Renal cortical epithelial cell (primary cell): ENCODE measurements at places on chromosomes 4 and X.
A peak's percentile ranks its signal among the peaks of the same experiment; 100 is the strongest.

DNA sequence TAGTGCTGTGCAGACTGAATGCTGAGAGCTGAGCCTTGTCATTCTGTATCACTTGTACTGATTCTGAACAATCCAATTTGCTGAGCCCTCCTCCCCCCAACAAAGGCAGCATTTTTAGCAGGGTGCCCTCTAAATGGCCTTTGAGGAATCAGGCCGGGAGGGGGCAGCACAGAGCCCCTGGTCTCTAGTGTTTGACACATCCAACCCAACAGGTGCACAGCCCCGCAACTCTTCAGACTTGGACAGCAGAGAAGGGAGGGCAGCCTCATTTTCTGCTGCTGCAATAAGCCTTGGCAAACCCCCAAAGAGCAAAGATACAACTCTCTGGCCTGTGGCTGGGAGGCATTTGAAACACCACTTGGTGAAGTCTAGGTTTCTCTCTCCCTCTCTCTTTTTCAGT, 3.4 kb downstream of the ATP1B4 start:
- no peak for DNase-seq

GRCh38 chr4:650951-651883, 22.9 kb downstream of the ATP5ME start:
- no peak for DNase-seq

DNA sequence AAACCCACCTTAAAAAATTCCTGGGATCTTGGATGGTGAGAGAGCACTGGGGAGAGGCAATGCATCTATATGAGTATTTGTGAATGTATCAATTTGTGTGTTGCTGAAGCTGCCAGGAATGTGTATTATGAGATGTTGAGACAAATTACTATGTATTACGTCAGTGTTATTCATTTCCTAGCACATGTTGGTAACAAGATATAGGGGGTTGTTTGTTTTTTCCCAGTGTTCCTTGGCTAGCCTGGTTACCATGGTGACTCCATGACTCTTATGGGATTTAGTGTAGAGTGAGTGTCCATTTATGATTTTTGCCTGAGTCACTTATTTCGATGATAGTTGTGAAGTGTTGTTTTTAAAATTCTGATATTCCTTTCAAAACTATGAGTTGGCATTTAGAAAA, 65.6 kb downstream of the RAB40A start:
- DNase-seq: peak; percentile 40

DNA sequence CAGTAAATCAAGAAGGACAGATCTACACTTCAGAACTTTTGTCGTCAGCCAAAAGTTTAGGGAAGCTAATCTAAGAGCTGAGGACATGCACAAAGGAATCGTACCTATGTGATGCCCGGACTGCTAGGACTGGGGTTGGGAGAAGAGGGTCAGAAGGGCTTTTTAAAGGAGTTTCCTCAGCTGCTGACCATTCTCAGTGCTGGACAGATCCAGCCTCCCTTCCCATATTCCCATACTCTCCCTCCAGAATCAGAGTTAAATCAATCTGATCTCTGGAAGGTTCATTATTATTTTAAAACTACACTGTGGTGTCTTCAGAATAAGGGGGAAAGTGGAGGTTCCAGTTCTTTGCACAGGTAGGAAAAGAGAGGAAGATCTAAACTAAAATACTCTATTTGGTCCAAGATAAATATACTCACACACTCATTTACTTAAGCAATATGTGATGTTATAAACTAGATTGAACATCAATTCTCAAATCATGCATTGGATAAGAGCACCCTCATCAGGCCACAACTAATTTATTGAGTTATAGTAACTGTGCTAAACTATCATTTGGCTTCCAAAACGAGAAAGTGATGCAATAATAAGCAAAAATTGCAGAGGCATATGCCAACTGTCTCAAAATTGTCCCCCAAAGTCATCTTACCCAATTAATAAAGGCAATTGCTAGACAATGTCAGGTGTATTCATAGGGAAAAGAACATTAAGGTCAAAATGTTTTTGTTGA, 124.7 kb downstream of the HNRNPD start:
- no peak for DNase-seq

DNA sequence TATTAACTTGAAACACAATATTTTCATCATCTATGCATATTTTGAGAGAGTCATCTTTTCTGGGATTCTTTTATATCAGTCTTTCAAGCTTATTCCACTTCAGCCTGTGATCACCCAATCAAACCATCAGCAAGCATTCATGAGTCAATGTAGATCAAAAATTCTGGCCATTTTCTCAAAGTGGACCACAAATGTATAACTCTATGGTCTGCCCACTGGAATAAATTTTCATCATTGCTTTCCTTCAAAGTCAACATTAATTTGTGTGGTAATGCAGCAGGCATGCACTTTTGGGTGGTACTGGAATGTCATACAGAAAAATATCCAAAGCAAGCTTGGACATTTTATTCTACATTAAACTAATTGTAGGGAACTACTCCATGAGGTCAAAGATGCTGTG, 1013.0 kb downstream of the STIM2 start:
- no peak for DNase-seq

DNA sequence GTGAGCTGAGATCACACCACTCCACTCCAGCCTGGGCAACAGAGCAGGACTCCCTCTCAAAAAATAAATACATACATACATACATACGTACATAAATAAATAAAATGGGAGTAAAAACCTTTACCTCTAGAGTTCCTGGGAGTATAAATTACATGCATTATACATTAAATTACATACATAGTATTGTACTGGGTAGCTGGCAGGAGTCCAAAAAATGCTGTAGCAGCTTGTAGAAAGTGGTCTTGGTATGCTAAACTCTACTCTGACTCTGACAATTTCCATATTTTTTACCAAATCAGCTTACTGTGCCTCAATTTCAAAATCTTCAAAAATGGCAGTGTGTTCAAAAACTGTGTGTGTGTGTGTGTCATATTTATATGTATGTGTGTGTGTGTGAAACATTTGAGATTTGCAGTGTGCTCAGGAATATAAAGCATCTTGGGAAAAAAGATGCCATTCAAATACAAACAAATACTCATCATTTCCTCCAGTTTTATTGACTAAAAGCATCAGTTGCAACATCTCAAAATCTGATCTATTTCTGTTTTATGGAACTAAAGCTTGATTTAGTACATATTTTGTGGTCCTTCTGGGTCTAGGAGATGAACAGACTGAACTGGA, 171.7 kb downstream of the SHROOM3 start:
- DNase-seq: no peak

GRCh38 chr4:1601852-1602654, 82.1 kb downstream of the FAM53A start:
- DNase-seq: no peak

- DNase-seq: no peak
Observed at GRCh38 chrX:139187738-139188137, 342.8 kb upstream of the F9 start.

DNA sequence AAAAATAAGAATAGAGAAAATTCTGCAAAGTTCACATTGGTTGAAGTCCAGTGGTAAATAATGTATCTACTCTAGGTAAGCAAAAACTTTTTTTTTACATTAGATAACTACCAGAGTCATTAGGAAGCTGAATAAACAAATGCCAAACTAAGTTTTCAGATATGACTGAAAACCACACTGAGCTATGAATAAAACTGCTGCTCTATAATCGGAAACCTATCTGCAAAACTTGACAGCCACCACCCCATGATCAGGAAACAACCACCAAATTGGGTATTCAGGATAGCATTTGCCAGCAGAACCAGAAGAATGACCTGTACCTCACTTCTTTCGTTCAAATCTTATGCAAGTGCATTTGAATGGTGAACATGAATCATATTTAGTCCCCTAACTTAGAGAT, 173.0 kb upstream of the TET2 start:
- DNase-seq: no peak

DNA sequence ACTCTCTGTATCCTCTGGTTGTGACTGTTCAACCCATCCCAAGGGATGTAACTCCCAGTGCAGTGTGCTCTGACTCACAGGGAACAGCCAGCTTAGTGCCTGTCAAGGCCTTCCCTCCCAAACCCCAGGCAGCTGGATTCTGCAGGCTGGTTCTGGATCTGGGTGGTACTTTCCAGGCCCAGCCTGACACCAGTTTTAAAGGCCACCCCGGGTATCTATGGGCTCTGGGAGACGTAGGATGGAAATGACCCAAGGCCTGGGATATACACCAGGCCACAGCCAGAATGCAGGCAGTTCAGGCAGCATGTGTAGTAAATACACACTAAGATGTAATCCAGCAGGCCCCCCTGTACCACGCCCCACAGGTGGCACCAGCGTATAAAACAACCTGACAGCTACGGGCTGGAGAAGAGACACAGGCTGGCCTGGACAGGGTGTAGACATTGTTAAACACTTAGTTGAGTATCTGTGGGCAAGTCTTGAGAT, 64.2 kb downstream of the SPINK2 start:
- DNase-seq: peak; percentile 58

- DNase-seq: peak; percentile 27
Observed at GRCh38 chrX:72100824-72101351, 30.8 kb downstream of the RTL5 start.

- DNase-seq: no peak
Observed at GRCh38 chr4:86791126-86791525, 58.1 kb downstream of the SLC10A6 start.

DNA sequence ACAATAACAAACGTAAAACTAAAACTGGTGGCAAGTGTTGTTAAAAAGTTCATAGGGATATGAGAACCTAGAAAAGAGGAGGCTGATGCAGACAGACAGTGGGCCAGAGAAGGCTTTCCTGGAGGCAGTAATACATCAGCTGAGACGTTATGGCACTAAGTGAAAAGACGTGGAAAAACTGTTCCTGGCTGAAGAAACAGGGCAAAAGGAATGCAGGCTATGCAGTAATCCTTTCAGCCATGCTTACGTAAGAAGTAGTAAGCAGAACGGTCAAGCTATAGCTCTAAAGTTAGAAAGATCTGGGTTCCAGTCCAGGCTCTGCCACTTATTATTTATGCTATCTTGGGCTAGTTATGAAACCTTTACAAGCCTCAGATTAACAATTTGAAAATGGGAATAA, 6.4 kb downstream of the LAMTOR3 start:
- DNase-seq: no peak

- DNase-seq: no peak
Observed at GRCh38 chr4:170476351-170476750, 386.6 kb upstream of the AADAT start.

- no peak for DNase-seq
Observed at GRCh38 chr4:103425406-103425805, 227.3 kb upstream of the CENPE start.

DNA sequence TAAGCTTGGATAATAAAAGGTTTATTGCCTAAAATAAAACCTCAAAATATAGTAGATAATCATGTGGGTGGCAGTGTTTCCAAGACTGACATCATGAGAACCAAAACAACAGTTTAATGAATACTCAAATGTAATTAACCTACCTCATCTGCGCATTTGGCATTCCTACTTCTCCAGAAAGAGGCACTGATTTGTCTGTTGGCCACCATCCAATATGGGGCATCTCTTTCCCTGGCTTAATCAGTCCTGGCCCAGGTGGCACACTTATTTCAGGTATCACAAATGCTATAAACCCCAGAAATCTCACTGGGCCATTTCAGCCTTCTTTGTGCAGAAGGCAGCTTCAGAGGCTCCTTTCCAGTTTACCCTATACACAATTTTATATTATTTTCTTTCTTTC, 192.2 kb downstream of the COMMD8 start:
- no peak for DNase-seq

DNA sequence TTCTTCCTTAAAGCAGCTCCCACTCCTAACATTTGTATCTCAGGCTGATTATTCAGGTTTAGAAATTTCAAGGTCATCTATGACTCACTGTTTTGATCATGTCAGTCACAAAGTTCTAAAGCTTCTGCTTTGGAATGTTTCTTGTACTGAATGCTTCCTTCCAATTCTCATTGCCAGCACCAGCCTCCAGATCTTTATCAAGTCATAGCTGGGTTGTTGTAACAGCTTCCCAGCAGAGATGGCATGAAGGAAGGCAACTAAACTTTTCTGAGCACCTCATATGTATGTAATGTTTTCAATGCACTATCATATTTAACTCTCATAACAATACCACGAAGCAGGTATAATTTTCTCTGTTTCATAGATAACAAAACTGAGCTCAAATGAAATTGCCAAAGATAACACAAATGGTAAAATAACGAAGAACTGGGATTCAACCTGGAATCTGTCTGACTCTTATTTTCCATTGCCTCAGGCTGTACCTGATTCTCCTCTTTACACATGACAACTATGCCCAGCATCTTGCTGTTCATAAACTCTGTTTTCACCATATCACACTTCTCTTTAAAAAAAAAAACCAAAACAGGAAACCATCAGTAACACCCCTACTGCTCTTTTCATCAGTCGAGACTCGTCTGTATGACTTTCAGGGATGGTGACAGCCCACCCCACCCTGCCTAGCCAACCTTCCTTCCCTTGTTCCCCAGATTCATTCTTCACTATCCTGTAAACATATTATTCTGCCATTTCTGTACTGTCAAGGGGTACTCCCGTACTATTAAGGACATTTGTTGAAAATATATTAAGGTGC, 13.4 kb downstream of the TRPC3 start:
- peak; percentile 50 for DNase-seq

- no peak for DNase-seq
Observed at GRCh38 chr4:5988086-5988845, 30.0 kb downstream of the C4orf50 start.

- no peak for DNase-seq
Observed at GRCh38 chrX:44157283-44157682, 184.1 kb upstream of the NDP start.

GRCh38 chr4:8157496-8157895, 1.1 kb downstream of the ABLIM2 start:
- DNase-seq: no peak

GRCh38 chrX:136961594-136962135, 72.1 kb downstream of the GPR101 start:
- peak; percentile 7 for DNase-seq

DNA sequence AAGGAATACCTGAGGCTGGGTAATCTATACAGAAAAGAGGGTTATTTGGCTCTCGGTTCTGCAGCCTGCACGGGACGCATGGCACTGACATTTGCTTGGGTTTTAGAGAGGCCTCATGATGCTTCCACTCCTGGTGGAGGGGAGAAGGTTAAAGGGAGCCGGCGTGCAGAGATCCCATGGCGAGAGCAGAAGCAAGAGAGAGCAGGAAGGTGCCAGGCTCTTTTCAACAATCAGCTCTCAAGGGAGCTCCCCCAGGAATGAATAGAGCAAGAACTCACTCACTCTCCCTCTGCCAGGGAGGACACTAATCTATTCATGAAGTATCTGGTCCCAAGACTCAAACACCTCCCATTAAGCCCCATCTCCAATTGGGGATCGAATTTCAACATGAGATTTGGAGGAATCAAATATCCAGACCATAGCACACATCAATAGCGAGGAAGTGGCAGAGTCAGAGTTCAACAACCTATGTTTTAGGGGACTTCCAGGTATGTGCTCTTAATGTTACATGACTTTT, 109.8 kb downstream of the SORBS2 start:
- no peak for DNase-seq
